ENCODE measurements at places on chromosomes 1 and 21.

DNA sequence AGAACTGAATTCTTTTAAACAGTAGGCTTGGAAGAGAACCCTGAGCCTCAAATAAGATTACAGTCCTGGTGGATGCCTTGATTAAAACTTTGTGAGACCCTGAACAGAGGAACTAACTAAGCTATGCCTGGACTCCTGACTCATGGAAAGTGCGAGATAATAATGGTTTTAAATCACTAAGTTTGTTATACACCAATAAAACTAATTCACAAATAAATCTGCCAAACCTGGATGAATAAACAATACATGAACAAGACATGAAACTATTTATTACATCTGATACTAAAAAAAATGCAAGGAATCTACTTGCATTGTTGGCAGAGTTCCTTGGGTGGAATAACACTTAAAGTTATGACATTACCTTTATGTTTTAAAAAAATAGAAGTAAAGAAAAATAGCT, 118.4 kb downstream of the PIGK start:
- no peak for DNase-seq

GRCh38 chr1:85224734-85225623, 24.2 kb upstream of the SYDE2 start:
- no peak for DNase-seq

GRCh38 chr1:30696831-30697230, 26.6 kb downstream of the MATN1 start:
- DNase-seq, result no peak

DNA sequence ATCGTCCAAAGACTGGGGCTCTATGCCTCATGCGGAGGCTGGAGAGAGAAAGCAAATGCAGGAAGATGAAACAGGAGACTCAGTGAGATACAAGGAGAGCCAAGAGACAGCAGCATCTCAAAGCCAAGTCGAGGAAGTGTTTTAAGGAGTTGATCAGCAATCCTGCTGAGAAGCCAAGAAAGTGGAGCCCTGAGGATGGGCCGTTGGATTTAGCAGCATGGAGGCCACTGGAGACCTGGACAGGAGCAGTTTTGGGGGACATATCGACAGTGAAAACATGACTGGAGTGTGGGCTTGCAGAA, 107.4 kb upstream of the ZBTB40 start:
- no peak for DNase-seq

DNA sequence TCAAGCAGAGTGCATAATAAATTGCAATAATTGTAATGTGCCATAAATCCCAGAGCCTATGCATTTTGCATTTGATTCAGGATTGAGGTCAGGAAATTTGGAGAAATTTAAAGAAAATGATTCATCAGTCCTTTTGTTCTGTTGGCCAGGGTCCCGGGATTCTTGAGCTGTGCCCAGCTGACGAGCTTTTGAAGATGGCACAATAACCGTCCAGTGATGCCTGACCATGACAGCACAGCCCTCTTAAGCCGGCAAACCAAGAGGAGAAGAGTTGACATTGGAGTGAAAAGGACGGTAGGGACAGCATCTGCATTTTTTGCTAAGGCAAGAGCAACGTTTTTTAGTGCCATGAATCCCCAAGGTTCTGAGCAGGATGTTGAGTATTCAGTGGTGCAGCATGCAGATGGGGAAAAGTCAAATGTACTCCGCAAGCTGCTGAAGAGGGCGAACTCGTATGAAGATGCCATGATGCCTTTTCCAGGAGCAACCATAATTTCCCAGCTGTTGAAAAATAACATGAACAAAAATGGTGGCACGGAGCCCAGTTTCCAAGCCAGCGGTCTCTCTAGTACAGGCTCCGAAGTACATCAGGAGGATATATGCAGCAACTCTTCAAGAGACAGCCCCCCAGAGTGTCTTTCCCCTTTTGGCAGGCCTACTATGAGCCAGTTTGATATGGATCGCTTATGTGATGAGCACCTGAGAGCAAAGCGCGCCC, 8.7 kb downstream of the PROX1 start:
- no peak for DNase-seq
